Left cardiac atrium (tissue), 4 donors: ENCODE measurements at places on chromosomes 2 and 18. TPM values are rescaled to one million over a fixed set of nuclear protein-coding genes. Genes with fewer than 3 reads are reported as not detected.

GRCh38 chr2:110842048-110842447, 109.7 kb downstream of the ACOXL start:
- DNase-seq = no peak

DNA sequence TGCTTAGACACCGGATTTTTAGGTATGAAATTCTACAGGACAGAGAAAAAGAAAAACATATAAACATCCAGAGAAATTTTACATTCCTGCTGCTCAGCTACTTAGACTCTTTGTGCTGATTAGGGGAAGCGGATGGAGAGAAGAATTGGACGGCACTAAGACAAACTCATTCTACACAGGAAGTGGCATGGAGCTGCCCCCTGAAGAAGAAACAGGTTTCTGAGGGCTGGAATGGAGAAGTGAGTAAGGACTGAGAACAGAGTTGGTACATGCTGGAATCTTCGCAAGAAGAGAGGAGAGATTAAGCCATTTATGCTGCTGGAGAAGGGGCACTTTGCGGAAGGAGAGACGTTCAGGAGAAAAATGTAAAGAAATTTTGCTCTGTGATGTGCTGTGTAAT, 253.0 kb upstream of the ERBB4 start:
- no peak for DNase-seq

GRCh38 chr18:79733135-79733701, 53.6 kb downstream of the CTDP1 start:
- no peak for DNase-seq

GRCh38 chr2:105584435-105585010, 160.2 kb upstream of the NCK2 start:
- no peak for DNase-seq

TRIM43 gene
- total RNA-seq = not detected

KRTCAP3 gene
- not detected for total RNA-seq
